HS-27A (cell line): ENCODE measurements at places on chromosomes 7 and 10.

DNA sequence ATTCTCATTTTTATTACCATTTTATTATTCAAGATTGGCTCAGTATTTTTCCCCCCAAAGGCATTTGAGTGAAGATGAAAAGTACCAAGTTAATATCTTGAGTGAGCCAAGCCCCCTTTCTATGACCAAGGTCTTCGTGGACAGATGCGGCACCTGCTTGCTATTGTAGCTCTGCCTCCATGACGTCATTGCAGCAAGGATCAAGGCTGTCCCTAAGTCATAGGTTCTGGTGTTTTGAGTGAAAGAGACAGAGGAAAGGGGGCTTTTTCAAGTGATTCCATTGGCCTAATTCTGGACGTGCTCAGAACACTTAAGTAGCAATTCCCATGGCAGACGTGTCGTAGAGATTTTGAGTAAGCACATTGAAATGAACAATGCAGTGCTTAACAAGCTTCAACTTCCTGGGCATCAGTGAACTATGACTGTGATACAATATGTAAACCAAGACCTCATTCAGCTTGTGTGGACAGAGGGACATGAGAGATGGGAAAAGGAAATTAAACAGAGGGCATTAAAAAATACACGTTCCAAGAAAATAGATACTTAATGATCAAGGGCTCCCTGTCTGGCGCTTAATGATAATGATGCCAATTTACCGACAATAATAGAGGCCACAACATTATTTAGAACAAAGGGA is 248.7 kb upstream of the NPVF start:
- DNase-seq: no peak

DNA sequence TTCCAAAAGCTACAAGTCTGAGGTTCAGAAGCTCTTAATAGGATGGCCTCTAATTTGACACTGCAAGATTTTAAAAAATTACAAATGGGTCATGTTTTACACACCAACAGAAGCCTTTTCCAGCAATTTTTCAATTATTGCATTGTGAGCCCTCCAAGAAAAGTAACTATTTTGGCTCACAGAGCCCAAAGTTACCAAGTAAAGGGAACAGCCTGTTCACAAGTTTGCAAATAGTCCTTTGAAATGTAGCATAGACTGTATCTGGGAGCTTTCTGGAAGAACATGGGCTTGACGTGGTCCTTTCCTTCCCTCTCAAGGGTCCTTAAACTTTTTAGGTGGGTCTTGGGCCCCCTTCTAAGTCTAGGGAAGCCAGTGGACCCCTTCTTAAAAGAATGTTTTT is 1.3 kb upstream of the GDF10 start:
- DNase-seq: no peak

- no peak for DNase-seq
These were observed 127.1 kb downstream of the TAX1BP1 start for GRCh38 chr7:27866828-27867672.

- DNase-seq: no peak
These were observed 8.2 kb upstream of the GET4 start for GRCh38 chr7:868189-868486.

DNA sequence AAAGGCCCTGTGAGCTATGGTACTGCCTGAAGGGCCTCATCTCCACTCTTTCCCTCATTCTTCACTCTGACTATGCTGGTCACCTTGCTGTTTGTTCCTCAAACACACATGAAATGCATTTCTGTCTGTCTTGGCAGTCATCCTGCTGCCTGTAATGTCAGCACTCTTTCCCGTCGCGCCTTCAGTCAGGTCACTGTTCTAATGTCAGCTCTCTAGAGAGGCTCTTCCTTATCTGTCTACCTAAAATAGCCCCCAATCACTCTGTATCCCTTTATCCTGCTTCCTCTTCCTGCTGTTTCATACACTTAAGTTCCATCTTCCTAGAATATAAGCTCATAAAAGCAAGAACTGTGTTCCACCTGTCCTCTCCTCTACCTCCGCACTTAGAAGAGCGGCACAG is 215.5 kb downstream of the ZNF33B start:
- no peak for DNase-seq

DNA sequence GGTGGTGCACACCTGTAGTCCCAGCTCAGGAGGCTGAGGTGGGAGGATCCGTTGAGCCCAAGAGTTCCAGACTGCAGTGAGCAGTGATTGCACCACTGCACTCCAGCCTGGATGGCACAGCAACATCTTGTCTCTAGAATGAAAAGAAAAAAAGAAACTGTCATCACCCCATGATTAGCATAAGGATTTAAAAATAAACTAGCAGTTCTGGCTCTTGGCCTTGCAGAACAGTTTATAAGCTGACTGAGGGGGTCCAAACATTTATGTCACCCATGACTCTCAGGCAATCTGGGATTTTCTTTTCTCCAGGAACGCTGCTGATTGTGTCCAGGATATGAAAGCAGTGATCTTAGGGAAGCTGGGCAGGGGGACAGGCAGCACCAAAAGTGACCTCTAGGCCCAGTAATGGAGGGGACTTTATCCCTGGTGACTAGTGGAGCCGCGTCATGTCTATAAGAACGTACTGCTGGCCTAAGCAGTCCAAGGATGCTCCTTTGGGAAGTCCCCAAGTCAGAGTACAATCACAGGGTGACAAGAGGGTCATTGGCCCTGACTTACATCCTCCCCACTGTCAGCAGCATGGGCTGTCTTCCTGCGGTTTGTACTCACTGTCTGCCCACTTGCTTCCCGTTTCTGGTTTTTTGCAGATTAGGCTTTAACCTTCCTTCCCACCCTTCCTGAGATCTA is 177.4 kb downstream of the ARHGAP12 start:
- no peak for DNase-seq

DNA sequence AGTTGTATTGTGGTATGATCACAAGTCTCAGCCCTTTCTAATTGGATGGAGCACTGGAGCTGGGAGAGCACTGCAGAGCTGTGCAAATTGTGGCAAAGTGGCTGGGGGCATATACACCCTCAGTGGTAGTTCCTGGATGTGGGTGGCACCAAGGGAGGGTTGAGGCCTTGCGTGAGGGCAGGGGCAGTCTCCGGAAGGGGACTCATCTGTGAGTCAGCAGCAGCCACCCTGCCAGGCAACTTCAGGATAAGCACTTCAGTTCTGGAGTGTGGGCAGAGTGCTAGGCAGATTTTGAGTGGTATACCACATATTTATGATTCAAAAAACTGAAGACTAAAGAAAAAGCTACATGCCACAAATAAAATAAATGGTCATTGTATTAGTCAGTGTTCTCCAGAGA is 210.5 kb downstream of the ETV1 start:
- DNase-seq: peak; percentile 49
